RWPE2 (cell line): ENCODE measurements at places on chromosomes 16 and 17.
A peak's percentile ranks its signal among the peaks of the same experiment; 100 is the strongest.

DNA sequence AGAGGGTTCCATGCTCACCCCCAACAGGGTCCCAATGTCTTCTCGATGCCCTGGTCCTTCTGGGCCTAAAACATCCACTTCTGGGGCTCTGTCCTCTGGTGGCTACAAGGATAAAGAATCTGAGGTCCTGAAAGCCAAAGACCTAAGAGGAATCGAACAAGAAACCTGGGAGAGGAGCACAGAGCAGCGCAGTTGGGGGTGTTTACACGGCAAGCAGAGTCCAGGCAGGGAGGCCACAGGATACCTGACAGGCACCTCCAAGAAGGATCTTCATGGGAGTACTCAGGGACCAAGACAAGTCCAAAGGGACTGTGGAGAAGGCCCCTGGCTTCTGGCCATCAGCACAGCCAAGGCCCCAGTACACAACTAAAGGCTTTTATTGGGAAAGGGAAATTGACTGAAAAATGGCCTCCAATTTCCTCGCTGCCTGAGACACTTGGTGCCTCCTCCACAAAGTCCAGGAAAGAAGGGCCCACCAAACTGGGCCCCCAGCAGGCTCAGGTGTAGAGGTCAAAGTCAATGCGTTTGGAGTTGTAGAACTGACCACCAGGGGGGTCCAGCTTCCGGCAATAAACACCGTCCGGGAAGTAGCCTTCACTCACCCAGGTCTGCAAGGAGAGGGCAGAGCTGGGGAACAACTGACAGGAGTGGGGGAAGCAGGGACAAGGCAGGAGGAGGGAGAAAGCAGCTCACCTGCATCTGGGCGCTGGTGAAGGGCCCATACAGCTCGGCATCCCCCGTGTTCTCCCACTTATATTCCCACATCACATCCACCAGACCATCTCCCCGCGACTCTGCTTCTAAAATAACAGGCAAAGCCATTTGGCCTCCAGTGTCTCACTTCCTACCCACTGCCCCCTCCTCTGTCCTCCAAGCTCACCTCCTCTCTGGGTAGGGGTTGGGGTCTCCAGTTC lies 2.4 kb downstream of the CD2BP2 start:
- DNase-seq: no peak

- no peak for DNase-seq
These were observed 18.5 kb downstream of the NGFR start for GRCh38 chr17:49513641-49514040.

GRCh38 chr16:65285128-65286048 lies 163.5 kb upstream of the CDH11 start:
- DNase-seq: no peak

GRCh38 chr17:9890124-9890523 lies 14.9 kb downstream of the RCVRN start:
- no peak for DNase-seq

DNA sequence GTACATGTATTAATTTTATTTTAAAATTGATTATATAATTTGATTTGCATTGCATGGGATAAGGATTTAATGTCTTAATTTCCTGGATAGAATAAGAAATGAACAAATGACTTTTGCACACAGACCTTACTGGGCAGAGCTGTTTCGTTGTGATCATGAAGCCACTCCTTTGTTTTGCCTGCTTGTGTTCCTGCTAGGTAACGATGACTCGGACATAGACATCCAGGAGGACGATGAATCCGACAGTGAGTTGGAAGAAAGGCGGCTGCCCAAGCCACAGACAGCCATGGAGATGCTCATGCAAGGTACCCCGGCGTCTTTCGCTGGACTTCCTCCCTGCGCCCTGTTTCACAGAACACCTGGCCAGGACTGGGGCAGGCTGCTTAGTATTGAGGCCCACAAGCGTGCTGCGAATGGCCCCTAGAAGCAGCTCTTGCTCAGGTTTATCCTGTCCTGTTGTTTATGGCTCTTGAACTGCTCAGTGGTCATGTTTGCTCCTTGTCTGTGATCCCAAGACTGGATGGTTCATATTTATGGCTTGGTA lies 29.6 kb downstream of the CLUAP1 start:
- no peak for DNase-seq

- DNase-seq: no peak
These were observed 223.5 kb downstream of the SPECC1 start for GRCh38 chr17:20232611-20233010.

- no peak for DNase-seq
These were observed 212.2 kb downstream of the AATF start for GRCh38 chr17:37160944-37161343.

- no peak for DNase-seq
These were observed 756.4 kb downstream of the CDH11 start for GRCh38 chr16:64365448-64365931.

DNA sequence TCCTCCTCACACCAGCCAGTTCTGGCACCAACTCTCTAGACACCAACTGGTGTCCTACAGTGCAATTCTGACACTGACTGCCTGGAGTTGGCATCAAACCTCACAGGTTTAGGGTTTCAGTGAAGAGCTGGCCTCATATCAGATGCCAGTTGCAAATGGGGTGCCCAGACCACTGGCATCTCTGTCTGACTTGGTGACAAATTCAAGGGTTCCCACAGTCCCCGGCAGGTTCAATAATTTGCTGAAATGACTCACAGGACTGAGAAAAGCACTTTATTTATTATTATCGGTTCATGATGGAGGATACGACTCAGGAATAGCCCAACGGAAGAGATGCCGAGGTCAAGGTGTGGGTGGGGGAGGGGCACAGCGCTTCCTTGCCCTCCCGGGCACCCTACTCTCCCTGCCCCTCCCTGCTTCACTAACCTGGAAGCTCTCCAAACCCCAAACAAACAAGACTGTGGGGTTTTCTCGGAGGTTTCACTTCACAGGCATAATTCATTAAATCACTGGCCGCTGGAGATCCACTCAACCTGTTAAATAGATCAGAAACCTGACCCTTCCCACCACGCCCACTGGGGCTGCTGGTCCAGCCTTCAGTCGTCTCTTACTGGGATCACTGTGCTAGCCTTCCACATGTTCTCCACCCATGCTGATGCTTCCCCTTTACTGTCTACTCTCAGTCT lies 1.7 kb upstream of the NLRP1 start:
- DNase-seq: no peak

DNA sequence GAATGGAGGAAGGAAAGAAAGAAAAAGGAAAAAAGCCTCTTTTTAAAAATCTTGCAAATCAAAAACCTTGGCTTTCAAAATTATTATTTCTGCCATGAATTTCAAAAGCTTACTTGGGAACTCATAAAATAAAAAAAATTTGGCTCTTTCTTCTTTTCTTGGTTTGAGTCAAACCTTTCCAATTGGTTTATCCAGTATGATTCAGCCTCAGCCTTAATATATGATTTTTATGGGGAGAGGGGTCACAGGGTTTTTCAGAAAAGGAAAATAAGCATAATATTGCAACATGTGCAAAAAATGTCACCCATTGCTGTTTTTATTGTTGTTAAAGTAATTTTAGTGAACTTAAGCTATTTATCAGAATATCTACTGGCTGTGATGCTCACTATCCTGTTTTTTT lies 31.2 kb upstream of the HAPSTR1 start:
- no peak for DNase-seq

GRCh38 chr16:24855678-24856077 lies 9.9 kb downstream of the SLC5A11 start:
- DNase-seq: no peak

GRCh38 chr17:76417499-76418143 lies 33.2 kb downstream of the SPHK1 start:
- DNase-seq: no peak

- no peak for DNase-seq
These were observed 498 bp upstream of the CLEC10A start for GRCh38 chr17:7080456-7081041.

DNA sequence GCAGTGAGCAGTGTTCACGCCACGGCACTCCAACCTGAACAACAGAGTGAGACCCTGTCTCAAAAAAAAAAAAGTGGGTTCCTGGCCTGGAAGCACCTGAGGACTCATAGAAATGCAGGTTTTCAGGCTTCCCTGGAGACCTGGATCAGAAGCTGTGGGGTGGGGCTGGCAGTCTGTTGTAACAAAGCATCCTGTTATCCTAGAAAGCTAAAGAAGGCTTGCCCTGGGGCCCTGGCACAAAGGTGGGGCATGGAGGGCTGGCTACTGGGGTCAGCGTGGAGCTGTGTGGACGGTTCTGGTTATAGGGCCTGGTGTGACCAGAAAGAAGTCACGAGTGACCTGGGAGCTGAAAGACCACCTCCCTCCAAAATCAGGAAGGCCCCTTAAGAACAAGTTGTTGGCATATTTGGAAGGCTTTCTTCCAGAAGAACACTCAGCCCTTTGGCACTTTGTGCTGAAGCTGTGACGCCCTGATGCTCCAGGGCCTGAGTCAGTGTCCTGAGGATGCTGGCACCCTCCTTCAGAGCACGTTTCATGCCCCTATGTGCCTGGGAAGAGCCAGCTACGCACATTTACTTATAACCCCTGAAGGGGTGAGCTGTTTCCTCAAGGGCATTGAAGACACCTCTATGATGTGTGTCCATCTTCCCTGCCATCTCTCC lies 6.2 kb downstream of the CRISPLD2 start:
- no peak for DNase-seq

DNA sequence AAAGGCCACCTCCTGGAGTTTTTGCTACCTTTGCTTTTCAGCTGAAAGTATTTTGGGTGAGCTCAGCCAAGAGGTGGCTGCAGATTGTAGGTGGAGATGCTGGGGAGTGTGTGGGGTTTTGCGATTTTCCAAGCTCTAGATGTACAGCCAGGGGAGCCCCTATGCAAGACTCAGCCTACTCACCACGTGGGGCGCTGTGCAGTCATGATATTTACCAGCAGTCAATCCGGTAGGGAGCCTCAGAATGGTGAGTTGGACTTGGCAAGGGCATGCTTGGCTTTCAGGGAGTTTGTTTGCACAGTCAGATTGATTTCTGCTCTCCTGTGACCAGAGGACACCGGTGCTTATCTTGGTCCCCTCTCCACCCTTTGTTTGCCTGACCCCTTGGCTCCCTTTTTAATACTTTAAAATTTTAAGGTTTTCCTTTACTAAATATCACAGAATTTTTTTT lies 175.3 kb downstream of the UTP18 start:
- DNase-seq: no peak

DNA sequence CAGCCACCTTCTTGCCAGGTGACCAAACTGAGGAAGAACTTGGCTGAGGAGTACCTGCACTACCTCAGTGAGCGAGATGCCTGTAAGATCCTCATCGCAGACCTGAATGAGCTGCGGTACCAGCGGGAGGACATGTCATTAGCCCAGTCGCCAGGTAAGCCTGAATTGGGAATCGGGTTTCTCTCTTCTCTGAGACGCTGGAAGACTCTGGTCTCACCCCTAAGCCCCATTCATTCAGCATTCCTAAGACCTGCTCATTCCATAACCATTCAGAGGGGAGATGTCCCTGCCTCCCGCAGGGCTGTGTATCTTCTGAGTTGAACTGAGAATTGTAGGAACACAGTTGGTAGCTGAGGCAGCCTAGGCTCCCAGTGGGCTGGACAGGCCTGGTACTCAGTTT lies 17.0 kb upstream of the THAP11 start:
- DNase-seq: no peak

DNA sequence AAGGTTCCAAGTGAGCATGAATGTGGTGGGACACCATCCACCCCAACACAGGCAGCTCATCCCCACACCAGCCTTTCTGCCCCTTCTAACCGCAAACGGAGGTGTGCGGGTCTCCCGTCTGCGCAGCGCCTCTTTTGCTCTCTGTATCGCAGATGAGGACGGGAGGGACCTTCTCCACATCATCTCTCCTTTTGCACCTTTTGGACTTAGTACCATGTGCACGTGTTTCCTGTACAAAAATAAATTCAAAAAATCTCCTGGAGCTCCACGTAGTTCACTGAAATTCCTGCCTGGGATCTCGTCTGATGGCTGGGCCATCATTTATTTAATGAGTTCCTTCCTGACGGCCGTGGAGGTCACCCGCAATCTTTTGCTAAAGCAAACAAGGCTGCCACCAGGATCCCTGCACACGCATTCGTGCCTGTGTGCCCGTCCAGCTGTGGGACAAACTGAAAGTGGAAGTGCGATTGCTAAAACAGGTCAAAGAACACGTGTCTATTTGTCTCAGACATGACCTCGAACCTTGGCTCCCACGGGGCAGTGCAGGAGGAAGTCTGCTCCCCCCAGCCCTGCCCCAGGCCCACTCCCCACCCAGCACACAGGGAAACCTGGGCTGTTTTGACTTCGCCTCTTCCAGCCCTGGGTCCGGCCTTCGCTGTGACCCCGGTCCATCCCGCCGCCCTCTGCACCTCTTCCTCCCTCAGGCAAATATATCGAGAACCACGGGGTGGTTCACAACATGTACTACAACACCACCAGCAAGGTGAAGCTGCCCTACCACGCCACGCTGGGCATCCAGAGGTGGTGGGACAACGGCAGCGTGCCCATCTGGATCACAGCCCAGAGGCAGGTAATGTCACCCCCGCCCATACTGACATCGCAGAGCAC lies 2.3 kb downstream of the ENPP7 start:
- no peak for DNase-seq

GRCh38 chr16:75379911-75380847 lies 53.1 kb downstream of the CFDP1 start:
- no peak for DNase-seq

DNA sequence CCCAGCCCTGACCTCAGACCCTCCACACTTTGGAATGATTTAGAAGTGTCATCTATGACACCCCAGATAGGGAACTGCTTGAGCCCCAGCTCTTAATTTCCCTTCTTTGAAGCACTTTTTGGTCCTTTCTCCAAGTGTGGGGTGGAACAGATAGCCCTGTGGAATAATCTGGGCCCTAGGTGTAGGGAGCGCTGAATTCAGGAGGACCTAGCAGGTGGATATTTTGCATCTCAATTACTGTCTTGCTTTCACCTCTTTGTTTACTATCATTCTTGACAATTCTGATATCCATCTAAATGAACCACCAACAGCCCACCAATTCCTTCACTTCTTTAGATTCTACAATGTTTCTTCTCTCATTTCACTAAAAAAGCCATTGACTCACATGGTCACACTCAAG lies 850.4 kb downstream of the KCNJ2 start:
- DNase-seq: no peak

- DNase-seq: no peak
These were observed 89.1 kb downstream of the ELAC2 start for GRCh38 chr17:12928736-12929135.

- no peak for DNase-seq
These were observed 382 bp downstream of the PITPNA start for GRCh38 chr17:1562176-1562643.

- DNase-seq: no peak
These were observed 76.4 kb upstream of the SMIM36 start for GRCh38 chr17:55587608-55588139.

- peak; percentile 93 for DNase-seq
These were observed 4.3 kb downstream of the C16orf74 start for GRCh38 chr16:85746460-85747215.

DNA sequence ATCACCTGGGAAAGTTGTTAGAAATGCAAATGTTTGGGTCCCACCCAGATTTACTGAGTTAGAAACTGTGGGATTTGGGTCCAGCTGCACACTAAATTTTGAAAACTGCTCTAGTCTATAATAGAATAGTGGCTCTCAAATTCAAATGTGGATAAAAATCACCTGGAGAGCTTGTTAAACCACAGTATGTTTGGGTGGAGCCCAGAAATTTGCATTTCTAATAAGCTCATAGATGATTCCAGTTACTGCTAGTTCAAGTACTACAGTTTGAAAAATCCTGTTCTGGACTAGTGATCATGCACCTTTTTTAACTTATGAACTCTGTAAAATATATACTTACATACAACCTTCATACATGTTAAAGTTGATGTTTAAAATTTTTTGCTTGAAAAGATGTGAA lies 27.8 kb downstream of the RABEP1 start:
- DNase-seq: no peak
